Liver (tissue), 10 donors: ENCODE measurements at places on chromosomes 6 and 20. TPM values are rescaled to one million over a fixed set of nuclear protein-coding genes. Genes with fewer than 3 reads are reported as not detected.

DNA sequence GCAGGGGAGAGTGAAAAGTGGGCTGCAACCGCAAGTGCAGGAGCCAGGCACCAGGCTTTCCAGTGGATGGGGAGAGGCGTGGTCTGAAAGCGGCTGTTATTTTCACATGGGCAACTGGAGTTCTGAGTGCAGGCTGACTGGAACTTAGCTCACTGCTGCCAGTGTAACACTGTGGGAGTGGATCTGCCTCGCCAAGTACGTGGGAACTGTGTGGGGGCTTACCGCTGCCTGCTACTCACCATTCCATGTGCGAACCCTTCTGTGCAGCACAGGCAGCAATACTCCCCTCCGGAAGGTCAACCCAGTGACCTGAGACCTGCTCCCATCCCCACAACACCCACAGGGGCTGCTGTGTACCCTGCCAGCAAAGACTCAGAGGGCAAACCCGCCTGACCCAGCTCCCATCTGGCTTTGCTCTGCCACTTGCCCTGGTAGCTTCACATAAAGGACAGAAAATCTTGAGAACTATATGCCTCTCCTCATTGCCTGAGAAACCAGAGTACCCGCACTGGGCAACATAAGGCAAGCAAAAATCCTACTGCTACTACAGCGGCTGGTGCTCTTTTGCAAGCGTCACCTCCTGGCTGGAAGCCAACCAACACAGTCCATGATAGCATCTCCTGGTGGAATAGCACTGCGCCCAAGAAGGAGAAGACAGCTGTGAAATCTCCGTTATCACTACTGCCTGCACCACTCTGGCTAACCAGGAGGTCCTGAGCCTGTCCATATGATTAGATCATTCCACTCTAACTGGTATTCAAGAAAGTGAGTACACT is 54.4 kb upstream of the SIRPG start:
- H3K27ac ChIP-seq = no peak overlapping the region
- no peaks in the 10 kb centered on the region for H3K27me3 ChIP-seq
- DNase-seq = peak; percentile 70
- no peaks in the 10 kb centered on the region for H3K36me3 ChIP-seq
- no peaks in the 10 kb centered on the region for H3K4me1 ChIP-seq

The REM1 gene
- 0.46 TPM for polyA plus RNA-seq

The RBM39 gene
- 57.2 TPM for polyA plus RNA-seq

The PSMB9 gene
- 27.1 TPM for polyA plus RNA-seq

DNA sequence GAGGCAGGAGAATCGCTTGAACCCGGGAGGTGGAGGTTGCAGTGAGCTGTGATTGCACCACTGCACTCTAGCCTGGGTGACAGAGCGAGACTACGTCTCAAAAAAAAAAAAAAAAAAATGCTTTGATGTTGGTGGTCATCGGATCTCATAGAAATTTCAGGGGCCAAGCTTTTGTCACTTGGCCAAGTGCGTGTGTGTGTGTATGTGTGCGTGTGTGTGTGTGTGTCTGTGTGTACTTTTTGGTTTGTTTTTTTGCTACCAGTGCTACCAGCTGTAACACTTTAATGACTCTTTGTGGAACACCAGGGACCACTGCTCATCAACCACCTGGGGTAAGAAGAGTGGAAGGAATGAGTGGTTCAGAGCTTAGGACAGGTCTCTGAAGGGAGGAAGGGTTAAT is 49.7 kb downstream of the TRAF3IP2 start:
- H3K4me1 ChIP-seq = peaks cover 18% of the 10 kb centered on the region
- H3K27me3 ChIP-seq = no peaks in the 10 kb centered on the region
- H3K27ac ChIP-seq = no peak overlapping the region

DNA sequence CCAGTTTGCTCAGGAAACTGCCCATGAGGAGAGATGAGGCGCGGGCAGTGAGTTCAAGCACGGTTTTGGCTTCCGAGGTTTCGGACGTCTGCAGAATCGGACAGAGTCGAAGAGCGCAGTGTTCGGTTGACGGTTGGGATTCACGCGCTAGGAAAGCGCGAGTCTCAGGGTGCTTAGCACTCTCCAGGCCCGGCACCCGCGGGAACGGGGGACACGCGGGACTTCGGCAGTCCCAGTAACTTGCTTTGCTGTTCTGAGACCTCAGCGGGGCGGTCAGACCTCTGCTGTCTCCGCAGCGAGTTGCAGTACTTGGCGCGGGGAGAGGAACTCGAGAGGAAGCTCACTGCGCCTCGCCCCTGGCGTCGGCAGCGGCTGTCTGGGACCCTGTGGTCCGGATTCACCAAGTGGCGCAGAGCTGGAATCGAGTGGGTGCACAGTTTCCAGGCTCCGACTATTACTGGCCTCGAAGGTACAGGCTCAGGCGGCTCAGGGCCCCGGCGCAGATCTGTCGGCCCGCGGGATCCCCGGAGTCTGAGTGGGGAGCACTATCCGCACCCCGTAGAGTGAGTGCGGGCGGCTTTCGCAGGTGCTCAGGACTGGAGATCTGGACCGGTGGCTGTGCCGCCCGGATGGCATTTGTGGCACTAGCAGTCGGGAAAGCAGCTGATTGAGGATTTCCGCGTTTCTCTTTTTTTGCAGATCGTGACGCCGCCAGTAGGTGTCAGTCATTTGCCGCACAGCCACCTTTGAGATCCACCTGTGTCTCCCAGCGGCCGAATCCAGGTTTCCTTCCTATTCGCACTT is at the start of gene POM121L2:
Gene POM121L2, minus strand, starts transcription at position 128 of the 804 bp plus-strand sequence. Its CDS starts 103 bp downstream, at position 25.
- H3K27me3 ChIP-seq = peaks cover 18% of the 10 kb centered on the region
- H3K4me1 ChIP-seq = peaks cover 5% of the 10 kb centered on the region
- no peak within 1 kb of the TSS for H3K27ac ChIP-seq
- peak within 1 kb of the TSS; percentile 56 for H3K4me3 ChIP-seq
- DNase-seq = peak; percentile 61

The BPI gene
- not detected for polyA plus RNA-seq

GRCh38 chr6:18962361-18962905 is 575.3 kb downstream of the RNF144B start:
- no peaks in the 10 kb centered on the region for H3K36me3 ChIP-seq
- no peak overlapping the region for H3K4me3 ChIP-seq
- peaks cover 3% of the 10 kb centered on the region for H3K27me3 ChIP-seq
- no peaks in the 10 kb centered on the region for H3K4me1 ChIP-seq

DNA sequence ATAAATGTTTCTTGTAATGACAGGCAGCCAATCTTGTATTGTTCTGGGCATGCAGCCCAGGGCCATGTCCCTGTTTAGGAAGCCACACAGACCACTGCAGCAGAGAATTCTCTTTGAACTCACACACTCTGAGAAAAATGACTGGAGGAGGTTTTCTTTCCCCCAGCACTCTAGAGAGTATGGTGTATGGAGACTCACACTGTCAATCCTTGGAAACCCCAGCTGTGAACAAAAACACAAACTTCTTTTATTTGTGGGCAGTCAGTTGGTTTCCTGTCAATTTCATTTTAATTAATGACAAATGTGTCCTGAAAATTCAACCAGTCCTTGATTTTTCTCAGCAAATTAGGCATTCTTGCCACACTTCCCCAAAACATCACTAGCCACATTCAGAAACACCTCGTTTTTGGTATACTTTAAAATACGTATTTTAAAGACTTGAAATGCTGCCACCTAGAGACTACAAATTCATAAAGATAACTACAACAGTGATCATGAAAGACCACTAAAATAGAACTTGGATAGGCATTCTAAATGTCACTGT is 52.9 kb upstream of the UFL1 start:
- no peak for DNase-seq
- no peaks in the 10 kb centered on the region for H3K36me3 ChIP-seq
- no peaks in the 10 kb centered on the region for H3K4me1 ChIP-seq
- H3K4me3 ChIP-seq = no peak overlapping the region
- H3K27ac ChIP-seq = no peak overlapping the region

DNA sequence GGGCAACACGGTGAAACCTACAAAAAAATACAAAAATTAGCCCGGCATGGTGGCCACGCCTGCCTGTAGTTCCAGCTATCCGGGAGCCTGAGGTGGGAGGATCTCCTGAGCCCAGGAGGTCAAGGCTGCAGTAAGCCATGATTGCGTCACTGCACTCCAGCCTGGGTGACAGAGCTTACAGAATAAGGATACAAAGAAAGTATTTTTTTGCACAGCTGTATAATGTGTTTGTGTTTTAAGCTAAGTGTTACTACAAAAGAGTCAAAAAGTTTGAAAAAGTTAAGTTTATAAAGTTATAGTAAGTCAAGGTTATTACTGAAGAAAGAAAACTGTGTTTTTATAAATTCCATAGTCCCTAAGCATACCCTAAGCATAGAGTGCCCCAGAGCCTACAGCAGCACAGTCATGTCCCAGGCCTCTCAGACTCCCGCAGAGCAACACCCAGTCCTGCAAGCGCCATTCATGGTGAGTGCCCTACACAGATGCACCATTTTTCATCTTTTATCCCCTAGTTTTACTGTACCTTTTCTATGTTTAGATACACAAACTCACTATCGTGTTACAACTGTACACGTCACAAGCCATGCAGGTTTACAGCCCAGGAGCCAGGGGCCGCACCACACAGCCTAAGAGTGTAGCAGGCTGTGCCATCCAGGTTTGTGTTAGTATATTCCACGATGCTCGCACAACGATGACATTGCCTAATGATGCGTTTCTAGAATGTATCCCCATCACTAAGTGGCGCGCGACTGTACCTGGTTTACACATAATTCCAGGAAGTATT is 22.4 kb downstream of the TAF4 start:
- H3K4me3 ChIP-seq = no peak overlapping the region
- DNase-seq = no peak
- no peaks in the 10 kb centered on the region for H3K36me3 ChIP-seq
- H3K4me1 ChIP-seq = peaks cover 18% of the 10 kb centered on the region

The CDK19 gene
- 2.0 TPM for polyA plus RNA-seq

DNA sequence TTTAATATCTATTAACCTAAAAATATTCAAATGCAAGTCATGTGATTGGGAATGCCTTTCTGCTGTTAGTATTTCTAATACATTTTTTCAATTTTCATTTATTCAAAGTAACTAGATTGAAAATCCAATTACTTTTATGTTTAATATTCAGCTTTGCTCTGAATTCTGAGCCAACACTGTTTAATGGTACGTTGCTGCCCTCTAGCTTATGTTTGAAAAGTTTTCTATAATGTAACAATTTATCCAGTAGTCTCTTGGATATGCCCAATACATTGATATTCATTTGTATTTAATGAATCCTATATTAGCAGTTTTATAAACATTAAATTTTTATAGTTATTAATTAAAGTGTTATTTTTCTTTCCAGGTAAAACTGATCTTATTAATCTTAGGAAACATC is 47.4 kb downstream of the LGSN start:
- H3K36me3 ChIP-seq = no peaks in the 10 kb centered on the region
- no peaks in the 10 kb centered on the region for H3K27me3 ChIP-seq
- H3K27ac ChIP-seq = no peak overlapping the region
- peaks cover 2% of the 10 kb centered on the region for H3K4me1 ChIP-seq

The POU5F1 gene
- not detected for polyA plus RNA-seq

The NDUFAF4 gene
- 13.7 TPM for polyA plus RNA-seq

The GNAS gene
- polyA plus RNA-seq = 321 TPM

The C6orf15 gene
- polyA plus RNA-seq = not detected

The KHDRBS2 gene
- polyA plus RNA-seq = not detected

- H3K4me1 ChIP-seq = peaks cover 30% of the 10 kb centered on the region
- H3K27me3 ChIP-seq = no peaks in the 10 kb centered on the region
- H3K36me3 ChIP-seq = no peaks in the 10 kb centered on the region
- peak within 1 kb of the TSS; percentile 94 for H3K4me3 ChIP-seq
- peak within 1 kb of the TSS; percentile 99 for H3K27ac ChIP-seq
Measured at GRCh38 chr20:2101057-2101864, at the start of gene STK35. STK35 (plus strand) TSS chr20:2101827; CDS start chr20:2101882, 55 bp downstream.

- DNase-seq = no peak
- H3K27ac ChIP-seq = no peak overlapping the region
- H3K4me3 ChIP-seq = no peak overlapping the region
- H3K27me3 ChIP-seq = no peaks in the 10 kb centered on the region
Measured at GRCh38 chr20:59055302-59055701, 12.7 kb upstream of the PRELID3B start.

The HSD17B8 gene
- polyA plus RNA-seq = 52.3 TPM

DNA sequence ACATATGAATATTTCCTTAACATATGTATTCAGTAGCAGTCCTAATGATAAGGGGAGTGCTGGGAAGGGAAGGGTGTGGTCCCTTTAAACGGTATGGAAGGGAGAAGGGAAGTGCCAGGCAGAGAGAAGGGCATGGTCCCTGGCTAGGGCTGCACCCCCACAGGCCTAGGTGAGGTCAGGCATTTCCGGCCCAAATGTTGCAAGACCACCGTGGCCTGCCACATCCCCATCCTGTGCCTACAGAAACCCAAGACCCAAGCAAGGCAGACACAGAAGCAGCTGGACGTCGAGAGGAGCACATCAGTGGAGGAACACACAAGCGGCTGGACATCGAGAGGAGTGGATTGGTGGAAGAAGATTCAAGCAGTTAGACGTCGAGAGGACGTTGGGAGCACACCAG is 5.9 kb downstream of the RRAGD start:
- H3K36me3 ChIP-seq = no peaks in the 10 kb centered on the region
- H3K27me3 ChIP-seq = no peaks in the 10 kb centered on the region
- no peak overlapping the region for H3K27ac ChIP-seq
- no peak overlapping the region for H3K4me3 ChIP-seq

- no peaks in the 10 kb centered on the region for H3K27me3 ChIP-seq
- no peak for DNase-seq
- H3K27ac ChIP-seq = no peak overlapping the region
- no peaks in the 10 kb centered on the region for H3K36me3 ChIP-seq
Measured at GRCh38 chr20:11260611-11261010, 586.8 kb upstream of the JAG1 start.

GRCh38 chr6:11804135-11804534 is 25.5 kb upstream of the ADTRP start:
- no peak overlapping the region for H3K4me3 ChIP-seq
- H3K36me3 ChIP-seq = no peaks in the 10 kb centered on the region
- DNase-seq = no peak
- H3K27me3 ChIP-seq = no peaks in the 10 kb centered on the region
- no peak overlapping the region for H3K27ac ChIP-seq

The IMPG1 gene
- not detected for polyA plus RNA-seq
